Cortex of kidney (tissue), 1 donor: ENCODE measurements at places on chromosomes 2 and 18.

GRCh38 chr18:59646963-59647307 lies 50.3 kb downstream of the CCBE1 start:
- DNase-seq: no peak

- DNase-seq: no peak
These were observed 92.6 kb downstream of the LYPD6 start for GRCh38 chr2:149422991-149423338.

- no peak for DNase-seq
These were observed 203.5 kb downstream of the LPIN1 start for GRCh38 chr2:11949732-11950523.

DNA sequence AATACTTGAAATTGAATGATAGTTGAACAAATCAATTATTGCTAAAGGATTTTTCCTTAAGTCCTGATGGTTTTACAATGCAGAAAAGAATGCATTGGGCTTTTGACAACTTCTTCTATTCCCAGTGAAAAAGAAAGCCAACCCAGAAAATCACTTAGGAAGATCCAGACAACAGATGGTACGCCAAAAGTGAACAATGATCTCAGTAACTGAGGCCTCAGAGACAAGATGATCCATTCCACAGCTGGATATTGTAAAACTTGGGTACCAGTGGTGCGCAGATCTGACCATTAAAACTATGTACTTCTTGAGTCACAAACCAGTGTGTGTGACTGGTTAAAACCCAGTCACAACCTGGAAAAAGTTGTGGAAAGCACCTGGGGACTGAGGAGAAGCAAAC lies 173.5 kb downstream of the ETAA1 start:
- DNase-seq: no peak

GRCh38 chr18:76528477-76529432 lies 33.7 kb upstream of the ZNF516 start:
- no peak for DNase-seq

DNA sequence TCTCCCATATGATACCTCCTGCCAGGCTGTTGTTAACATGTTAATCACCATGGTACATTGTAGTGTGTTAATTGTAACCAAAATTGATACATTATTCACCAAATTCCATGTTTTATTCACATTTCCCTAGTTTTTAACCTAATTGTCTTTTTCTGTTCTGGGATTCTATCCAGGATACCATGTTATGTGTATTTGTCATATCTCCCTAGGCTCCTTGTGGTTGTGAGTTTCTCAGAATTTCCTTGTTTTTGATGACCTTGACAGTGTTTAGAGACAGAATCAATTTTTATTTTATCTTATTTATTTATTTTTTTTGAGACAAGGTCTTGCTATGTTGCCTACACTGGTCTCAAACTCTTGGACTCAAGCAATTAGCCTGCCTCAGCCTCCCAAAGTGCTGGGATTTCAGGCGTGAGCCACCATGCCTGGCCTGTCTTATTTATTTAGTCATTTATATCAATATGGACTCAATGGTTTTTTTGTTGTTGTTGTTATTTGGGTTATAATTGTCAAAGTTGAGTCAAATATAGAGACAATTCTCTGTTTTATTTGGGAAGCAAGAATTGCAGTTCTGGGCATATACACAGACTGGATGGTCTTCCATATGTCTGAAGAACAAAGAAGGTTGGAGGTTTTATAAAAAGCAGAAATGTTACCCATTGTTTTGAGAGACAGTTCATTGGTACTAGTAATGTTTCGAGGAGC lies 42.6 kb downstream of the INPP4A start:
- no peak for DNase-seq

DNA sequence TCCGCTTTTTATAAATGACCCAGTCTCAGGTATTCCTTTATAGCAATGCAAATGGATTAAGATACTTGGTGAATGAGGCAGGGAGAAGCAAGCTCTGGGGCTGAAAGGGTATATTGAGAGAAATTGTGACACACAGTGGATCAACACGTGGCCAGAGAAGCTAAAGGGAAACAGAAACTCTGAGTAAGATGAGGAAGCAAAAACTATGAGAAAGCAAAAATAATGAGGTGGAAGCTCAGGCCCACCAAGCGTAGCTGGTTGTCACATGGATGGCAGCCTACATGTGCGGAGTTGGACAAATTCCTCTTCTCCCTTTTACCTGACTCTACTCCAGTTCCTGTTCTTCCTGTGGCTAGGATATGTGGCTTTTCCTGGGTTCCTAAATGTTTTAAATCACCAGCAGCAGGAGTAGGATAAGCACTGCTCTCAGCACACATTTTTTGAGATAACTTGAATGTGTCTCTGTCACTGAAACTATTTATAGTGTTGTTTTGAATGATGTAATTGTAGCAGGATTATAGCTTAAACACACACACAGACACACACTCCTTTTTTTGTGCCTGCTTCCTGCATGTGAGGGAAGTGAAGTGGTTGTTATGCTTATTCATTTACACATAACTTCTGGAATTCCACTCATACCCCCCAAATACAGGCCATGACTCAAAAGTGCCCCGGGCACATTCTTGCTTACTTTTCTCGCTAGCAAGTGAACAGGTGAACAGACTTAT lies 30.1 kb upstream of the EPC2 start:
- no peak for DNase-seq

GRCh38 chr2:112821682-112822081 lies 14.9 kb downstream of the IL1B start:
- no peak for DNase-seq

DNA sequence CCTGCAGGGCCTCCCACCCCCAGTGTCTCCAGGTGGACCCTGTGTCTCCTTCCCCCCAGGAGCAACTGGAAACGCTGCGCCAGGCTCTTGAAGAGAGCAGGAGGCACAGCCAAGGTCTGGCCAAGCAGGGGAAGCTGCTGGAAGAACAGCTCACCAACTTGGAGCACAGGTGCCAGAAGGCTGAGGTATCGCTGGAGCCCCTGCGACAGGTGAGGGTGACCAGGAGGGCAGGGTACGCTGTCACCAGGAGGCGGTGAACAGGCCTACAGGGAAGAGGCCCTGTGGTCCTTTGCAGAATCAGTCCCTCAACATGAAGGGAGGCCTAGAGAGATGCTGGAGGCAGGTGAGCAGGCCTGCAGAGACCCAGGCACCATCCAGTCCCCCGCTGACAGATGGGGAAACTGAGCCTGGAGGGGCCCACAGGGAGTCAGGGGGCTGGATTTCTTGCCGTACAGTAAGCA lies 15.6 kb upstream of the SNED1 start:
- no peak for DNase-seq

DNA sequence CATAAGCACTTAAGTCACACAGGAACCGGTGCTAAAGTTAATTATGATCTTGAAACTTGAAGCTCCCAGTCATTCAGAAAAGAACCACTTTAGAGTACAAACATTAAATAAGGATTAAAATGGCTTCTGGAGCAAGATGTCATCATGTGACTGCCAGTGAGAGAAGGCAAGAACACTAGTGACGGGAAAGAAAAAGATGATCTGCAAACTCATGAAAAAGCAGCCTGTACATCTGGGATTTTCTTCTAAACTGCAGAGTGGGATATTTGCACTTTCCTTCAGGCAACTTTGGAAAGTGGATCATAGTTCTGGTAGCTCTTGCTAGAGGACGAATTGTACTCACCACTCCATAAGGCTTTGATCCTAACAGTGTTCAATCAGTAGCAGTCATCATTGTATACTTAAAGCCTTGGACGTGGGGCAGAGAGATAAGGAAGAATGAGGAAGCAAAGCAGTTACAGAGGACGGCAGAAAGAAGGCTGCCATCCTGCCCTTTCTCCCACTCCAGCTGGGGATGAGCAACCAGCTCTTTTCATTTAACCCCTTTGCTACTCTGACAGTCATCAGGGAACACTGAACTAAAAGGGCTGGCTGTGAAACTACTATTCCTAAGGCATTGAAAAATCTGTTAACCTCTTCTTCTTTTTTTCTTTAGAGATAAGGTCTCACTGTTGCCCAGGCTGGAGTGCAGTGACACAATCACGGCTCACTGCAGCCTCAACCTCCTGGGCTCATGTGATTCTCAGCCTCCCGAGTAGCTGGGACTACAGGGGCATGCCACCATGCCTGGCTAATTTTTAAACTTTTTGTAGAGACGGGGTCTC lies 18.1 kb downstream of the ABHD3 start:
- no peak for DNase-seq

DNA sequence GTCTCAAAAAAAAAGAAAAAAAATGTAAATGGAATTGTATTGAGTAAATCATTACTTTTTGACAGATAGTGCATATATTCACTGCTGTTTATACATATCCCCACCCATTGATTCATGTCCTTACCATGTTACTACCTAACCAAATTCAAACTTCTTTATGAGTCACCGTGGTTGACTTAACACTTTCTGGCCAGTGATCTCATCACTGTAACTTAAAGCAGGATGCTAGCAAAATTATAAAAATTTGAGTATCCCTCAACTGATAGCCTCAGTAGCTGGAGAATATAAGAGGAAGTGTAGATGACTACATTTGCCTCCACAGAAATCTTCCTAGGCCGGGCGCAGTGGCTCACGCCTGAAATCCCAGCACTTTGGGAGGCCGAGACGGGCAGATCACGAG lies 13.4 kb downstream of the CNOT9 start:
- DNase-seq: no peak

DNA sequence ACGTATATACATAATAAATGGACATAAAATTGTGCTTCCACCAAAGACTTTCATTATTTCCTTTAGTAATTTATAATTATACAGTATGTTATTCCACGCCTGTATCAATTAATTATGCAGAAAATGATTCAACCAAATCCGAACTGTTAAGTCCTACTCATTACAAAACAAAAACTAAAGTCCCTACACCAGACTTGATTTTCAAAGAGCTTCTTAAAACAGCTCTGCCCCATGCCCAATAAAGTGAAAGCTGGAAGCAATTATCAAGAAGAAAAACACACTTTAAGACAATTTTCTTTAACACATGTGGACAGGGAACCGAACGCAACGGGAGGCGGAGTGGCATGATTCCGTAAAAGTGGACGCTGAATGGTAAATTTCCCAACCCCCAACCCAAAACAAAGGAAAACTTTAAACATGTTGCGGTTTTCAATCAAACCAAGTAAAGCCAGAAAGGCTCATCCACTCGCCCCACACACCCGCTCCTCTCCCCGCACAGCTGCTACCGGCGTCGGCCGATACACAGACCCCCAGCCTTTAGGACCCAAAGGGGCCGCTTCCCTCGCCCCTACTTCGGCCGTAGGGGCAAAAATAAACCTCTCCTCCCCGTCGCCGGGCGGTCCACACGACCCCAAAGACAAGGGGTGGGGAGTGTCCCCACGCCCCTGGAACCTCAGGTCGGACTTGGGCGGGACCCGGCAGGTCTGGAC lies 705 bp downstream of the YES1 start:
- no peak for DNase-seq

DNA sequence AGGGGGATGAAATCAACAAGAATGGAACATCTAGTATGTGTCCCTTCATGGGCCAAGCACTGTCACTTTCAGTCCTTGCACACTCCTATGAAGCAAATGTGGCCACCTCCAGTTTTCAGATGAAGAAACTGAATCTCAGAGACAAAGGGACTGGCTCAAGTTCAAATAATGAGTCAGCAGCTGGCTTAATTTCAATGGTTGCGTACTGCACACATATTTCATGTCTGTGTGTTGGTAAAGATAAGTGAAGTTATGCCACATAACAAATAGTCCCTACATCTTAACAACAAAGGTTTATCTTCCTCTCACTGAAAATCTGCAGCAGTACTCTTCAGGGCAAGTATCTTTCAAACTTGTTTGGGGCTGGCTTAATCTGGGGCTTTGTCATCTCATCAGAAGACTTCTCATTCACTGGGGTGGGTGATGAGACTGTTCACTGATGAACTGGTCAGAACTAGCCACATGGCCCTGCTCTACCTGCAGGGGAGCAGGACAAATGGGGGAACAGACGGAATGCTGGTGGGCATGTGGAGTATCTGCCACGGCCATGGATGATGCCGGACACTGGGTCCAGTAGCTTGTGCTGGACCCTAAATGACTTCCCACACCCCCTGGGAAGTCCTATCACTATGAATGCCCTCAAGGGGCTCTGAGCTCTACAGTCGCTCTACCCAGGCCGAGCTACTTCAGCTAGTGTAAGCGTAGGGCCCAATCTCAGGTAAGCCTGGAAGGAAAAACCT lies 263.2 kb downstream of the CYP26B1 start:
- DNase-seq: no peak

GRCh38 chr18:47100212-47100831 lies 50.0 kb downstream of the HDHD2 start:
- DNase-seq: no peak

- no peak for DNase-seq
These were observed 101.2 kb downstream of the ZNF236 start for GRCh38 chr18:76923485-76924085.

DNA sequence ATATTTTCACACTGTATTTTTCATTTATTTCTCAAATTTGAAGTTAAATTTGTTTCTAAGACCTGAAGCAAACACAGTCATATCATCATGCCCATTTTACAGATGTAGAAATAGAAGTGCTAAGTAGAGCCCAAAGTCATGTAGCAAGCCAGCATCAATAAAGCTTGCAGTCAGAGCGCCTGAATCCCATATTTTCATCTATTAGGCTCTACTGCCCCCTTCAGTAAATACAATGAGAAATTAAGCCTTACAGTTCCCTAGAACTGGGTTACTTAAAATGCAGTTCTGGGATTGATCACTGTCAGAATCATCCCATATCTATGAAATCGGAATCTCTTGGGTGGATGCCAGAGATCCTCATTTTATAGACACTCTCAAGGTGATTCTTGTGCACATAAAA lies 419.9 kb downstream of the TGIF1 start:
- DNase-seq: no peak

DNA sequence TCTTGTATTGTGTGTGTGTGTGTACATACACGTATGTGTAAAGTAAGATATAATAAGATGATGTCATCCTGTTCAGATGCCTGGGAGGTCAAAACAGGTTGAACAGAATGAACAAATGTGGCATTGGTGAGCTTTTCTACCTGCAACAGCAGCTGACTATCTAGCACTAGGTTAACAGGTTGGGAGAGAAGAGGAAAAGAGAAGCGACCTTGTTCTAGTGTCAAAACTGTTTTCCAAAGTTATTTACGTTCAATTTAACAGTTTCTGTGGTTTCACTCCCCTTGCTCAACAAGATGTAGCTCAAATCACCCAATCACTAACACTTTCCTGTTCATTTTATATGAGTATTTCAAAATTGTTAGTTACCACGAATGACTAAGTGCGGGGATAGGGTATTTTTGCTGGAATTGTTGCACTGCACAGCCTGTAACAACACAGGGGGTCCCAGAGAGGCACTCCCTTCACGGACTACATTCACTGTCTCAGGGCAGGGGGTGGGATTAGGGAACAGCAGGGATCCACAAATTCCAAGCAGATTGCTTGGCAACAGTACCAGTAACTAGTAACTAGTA lies 67.5 kb upstream of the DTNB start:
- no peak for DNase-seq

GRCh38 chr2:151943461-151943860 lies 115.2 kb upstream of the ARL5A start:
- no peak for DNase-seq

- no peak for DNase-seq
These were observed 11.3 kb upstream of the RPL31 start for GRCh38 chr2:100990650-100991403.

- DNase-seq: no peak
These were observed 538.2 kb upstream of the TNP1 start for GRCh38 chr2:217398101-217398500.

GRCh38 chr2:74922592-74923227 lies 35.7 kb upstream of the POLE4 start:
- DNase-seq: no peak

GRCh38 chr18:58754544-58755068 lies 83.3 kb downstream of the MALT1 start:
- no peak for DNase-seq

- DNase-seq: no peak
These were observed 27.9 kb downstream of the NOL10 start for GRCh38 chr2:10661846-10662245.
